H9 (cell line): ENCODE measurements at places on chromosomes 3 and 15.

DNA sequence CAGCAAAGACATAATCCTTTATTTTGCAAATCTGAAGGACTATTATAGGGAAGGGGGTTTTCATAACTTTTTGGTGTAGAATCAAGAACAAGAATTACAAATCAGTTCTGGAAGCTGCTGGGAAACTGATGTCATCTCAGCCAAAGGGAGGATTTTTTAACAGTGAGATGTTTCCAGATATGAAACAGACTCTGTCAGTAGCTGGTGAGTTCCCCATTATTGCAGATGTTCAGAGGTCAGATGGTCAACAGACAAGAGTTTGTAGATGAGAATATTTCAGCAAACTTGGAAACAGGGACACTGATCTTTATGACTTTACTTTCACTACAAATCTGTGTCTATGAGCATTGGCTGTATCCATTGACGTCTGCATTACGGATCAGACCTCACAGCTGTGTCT is 71.9 kb upstream of the LPP start:
- DNase-seq, result no peak

- DNase-seq, result no peak
Measured at GRCh38 chr3:15287565-15288330, 44.6 kb downstream of the SH3BP5 start.

GRCh38 chr15:70336425-70337009 is 238.8 kb upstream of the TLE3 start:
- DNase-seq, result no peak

GRCh38 chr3:73452729-73453128 is 172.0 kb downstream of the PDZRN3 start:
- no peak for DNase-seq

- no peak for DNase-seq
Measured at GRCh38 chr3:35291471-35292236, 347.7 kb upstream of the ARPP21 start.
